Chondrocyte (in vitro differentiated cells): ENCODE measurements at places on chromosomes 1 and 21.

DNA sequence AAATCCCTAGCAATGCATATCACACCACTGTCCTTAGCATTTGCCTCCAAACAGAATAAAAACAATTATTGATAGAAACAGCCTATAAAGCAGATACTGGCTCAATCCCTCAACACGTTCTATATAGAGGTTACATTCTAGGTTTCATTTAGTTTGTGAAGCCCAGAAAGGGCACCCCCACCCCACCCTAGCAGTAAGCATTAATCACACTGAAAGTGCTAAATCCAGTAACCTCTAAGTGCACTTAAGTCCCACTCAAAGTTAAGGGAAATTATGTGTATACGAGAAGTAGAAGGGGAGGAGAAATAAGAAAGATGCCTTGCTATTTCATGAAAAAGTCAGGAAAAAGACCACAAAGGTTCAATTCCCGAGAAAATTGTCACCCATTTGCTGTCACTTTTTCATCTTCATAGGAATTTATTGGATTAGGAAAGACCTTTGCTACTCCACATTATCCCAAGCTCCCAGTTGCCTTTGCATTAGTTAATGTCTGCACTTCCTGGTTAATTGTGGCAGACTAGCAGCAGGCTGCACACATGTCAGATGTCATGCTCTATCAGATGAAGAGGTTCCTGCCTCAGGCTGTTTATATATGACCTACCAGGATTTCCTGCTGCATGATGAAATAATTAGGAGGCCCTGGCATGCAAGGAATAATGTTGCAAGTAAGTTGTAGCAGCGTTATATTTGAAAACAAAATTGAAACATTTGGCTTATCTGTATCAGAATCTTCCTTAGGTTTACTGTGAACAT lies 54.5 kb upstream of the LHX8 start:
- no peak for DNase-seq

DNA sequence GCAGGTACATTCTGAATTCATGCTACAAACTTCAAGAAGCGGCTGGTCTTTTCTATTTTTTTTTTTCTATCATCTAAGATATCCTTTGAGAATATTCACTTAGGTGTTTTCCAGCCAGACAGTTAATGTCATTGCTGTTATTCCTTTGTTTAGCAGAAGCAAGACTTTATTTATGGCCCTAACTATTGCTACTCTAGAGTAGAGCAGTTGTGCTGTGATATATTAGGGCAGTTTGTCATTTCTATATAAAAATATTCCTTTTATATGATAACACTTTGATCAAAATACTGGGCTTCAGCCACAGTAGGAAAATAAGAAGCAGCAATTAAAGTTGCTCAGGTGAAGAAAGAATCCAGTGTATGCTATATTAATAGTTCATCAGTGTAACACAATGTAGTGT lies 959.3 kb downstream of the NCAM2 start:
- DNase-seq = no peak

DNA sequence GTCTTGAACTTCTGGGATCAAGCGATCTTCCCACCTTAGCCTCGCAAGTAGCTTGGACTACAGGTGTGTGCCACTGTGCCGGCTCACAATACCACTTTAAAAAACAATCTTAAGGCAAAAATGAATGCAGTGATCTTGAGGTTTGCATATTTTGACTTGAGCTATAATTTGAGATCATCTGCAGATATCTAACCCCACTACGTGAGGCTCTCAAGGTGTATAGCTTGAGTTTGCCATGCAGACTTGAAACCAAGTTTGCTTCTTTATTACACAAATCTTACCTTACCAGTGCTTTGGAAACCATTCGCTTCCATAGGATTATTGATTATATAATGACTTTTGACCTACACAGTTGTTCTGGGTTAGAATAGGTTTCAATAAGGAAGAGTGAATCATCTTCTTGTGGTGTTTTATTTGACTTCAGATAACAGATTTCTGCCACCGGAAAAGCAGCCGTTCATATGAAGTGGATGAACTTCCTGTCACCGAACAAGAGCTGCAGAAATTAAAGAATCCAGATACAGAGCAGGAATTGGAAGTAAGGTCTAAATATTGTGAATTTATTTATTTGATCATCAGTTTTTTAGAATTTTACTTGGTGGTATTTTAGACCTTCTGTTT lies 155.1 kb downstream of the VPS13D start:
- DNase-seq = no peak

DNA sequence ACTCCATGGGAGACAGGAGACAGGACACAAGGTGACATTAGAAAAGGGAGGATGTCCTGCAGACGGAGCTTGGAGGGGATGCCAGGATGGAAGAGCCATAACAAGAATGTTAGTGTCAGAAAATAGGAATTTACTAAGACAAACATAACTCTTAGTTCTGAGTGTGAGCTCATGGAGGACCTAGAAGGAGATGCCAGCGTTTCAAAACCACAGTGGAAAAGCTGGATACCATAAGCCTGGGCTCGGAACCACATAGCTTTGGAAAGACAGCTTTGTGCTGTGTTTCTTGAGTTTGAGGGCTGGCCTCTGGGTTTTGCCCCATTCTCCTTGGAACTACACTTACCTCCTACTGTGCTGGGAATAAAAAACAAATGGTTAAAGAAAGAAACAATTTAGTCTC lies 128.4 kb downstream of the S1PR1 start:
- DNase-seq = no peak

DNA sequence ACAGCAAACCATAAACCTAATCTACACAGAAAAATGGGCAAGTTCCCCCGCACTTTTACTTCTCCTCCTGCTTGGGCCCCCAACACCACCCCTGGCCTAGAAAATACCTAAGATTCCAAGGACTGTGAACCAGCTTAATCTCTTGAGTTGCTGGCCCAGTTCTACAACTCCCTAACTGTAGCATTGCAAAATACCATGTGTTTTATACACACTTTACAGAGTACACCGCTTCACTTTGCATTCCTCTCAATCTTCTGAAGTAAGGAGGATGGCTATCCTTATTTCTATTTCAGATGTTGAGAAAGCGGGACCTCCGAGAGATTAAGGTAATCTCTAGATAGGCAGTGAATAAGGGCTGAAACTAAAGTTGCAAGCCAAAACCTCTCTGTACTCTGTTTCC lies 408.3 kb upstream of the NR5A2 start:
- DNase-seq = no peak

DNA sequence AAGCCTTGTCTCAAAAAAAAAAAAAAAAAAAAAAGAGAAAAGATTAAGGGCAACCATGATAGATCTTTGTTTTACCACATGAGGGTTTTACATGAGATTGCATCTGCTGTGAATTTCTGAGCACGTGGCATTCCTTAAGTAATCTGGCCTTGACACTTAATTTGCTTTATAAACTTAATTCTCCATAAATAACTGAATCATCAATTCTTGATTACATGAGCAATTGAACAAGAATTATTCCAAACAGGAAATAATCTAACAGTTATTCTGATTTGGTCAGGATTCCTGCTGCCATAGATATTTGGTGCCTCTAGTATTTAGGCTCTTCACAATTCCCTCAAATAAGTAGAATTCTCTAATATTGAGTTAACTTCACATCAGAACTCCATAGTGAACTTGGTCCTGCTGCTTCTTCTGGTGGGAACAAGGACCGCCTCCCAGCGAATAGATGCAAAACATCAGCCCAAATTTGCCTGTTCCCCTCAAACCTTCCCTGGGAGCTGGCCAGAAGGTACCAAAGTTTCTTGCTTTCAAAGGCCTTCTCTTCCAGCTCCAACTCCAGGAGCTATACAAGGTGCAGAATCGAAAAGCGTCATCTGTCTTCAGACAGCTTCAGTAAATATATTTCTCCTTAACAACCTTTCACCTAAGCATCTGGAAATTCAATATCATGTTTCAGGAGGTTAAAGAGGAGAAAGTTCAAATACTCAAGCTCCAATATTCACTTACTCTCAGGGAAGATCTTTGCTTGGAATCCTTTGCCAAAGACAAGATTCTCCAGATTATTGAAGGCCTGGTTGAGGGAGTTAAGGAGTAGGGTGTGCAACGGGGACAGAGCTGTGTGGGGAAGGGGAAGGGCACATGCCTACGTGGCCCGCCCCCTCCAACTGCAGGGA lies 1.0 kb downstream of the KRTCAP2 start:
- DNase-seq = peak; percentile 15

GRCh38 chr1:228860911-228861831 lies 125.9 kb downstream of the RHOU start:
- DNase-seq = no peak

DNA sequence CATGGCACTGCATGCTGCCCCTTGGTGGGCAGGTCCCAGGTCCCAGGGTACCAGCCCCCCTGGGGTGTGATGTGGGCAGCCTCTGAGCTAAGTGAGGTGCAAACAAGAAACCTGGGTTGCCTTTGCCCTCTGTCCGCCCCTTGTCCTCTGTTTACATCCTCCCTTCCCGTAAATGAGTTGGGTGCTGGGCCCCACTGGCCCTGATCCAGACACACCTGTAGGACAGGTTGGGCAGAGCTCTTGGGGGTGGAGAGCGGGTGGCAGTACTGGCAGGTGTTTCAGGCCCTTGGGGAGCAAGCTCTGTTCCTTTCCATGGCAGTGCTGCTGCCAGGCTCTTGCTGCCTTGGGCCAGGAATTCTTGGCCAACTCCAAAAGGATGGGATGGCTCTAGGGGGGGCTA lies 35.8 kb downstream of the ELF3 start:
- no peak for DNase-seq

GRCh38 chr1:93004566-93005251 lies 43.4 kb upstream of the DIPK1A start:
- DNase-seq = no peak

DNA sequence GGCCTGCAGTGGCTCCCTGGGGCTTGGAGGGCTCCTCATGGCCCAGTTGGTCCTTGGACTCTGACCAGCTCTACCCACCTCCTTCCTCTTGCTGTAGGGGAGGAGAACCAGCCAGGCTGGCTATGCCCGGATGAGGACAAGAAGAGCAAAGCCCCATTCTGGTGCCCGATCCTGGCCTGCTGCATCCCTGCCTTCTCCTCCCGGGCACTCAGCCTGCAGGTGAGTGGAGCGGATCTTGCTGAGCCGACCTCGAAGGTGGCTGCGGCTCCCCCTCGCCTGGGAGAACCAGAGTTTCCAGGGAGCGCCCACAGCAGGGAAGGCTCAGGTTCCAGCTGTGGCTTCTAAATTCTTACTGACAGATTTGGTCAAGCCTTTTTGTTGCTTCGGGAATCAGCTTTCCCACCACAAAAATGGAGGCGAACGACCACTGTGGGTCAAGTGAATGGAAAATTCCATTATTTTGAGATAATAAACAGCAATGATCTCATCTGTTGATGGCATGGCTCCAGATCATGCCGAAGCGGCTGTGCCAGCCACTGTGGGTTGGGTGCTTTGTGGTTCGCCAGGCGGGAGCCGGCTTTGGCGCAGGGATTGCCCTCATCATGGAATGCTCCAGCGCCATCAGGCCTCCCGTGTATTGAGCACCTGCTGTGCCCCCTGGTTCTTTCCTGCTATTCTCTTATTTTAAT lies 106.5 kb upstream of the ACTL8 start:
- DNase-seq = no peak

DNA sequence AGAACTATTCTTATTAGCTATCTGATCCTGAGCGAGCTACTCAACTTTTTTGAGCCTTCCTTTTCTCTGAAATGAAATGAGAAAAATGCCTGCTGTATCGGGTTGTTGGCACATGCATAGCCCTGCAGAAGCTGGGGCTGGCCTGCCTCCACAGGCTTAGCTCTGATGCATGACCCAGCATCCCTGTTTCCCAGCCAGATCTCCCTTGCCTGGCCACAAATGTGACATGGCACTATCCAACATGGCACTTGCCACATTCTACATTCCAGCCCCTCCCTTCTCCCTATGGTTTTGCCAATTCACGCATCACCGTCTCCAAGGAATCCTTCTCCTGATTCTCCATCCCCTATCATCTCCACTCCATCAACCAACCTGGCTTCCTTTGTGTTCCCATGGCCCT lies 13.8 kb downstream of the RNU5D-1 start:
- no peak for DNase-seq

DNA sequence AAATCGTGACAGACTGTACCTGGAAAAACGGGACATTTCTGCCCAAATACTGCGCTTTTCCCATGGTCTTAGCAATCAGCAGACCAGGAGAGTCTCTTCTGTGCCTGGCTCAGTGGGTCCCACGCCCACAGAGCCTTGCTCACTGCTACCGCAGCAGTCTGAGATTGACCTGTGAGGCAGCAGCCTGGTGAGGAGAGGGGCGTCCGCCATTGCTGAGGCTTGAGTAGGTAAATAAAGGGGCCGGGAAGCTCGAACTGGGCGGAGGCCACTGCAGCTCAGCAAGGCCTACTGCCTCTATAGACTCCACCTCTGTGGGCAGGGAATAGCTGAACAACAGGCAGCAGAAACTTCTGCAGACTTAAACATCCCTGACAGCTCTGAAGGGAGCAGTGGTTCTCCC lies 203.1 kb downstream of the DENND1B start:
- peak; percentile 55 for DNase-seq

- DNase-seq = no peak
These were observed 45.5 kb downstream of the TP73 start for GRCh38 chr1:3697810-3698209.

- DNase-seq = no peak
These were observed 21.7 kb downstream of the ARHGEF10L start for GRCh38 chr1:17561247-17561548.

- DNase-seq = no peak
These were observed 28.1 kb downstream of the RAB4A start for GRCh38 chr1:229298887-229299503.

DNA sequence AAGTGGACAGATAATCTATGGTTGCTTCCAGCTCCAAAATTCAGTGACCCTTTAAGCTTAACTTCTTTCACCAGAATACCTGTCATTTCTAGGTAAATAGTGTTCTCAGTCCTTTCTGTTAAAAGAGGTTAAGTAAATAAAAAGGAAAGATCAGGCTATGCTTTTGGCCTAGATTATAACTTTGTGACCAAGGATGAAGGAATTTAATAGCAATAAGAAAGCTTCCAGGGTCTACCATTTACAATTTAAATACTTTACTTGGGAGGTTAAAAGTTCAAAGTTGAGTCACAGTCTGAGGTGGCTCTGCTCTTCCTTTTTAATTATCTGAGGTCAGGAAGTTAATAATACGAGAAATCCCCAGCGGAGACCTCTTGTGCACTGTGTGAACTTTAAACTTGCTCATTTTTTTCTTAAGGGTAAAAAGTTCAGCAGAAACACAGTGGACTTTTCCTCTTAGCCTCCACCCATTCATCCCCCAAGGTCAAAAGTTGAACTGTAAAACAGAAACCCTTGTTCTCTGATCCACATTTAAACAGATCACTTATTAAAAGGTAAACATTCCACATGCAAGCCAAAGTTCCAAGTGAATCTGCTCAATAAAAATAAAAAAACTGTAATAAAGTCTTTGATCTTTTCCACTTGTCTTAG lies 187.1 kb downstream of the NRIP1 start:
- no peak for DNase-seq
